ENCODE measurements at places on chromosomes 2 and 18.

- no peak for DNase-seq
Measured at GRCh38 chr2:181362561-181362960, 94.6 kb upstream of the ITGA4 start.

DNA sequence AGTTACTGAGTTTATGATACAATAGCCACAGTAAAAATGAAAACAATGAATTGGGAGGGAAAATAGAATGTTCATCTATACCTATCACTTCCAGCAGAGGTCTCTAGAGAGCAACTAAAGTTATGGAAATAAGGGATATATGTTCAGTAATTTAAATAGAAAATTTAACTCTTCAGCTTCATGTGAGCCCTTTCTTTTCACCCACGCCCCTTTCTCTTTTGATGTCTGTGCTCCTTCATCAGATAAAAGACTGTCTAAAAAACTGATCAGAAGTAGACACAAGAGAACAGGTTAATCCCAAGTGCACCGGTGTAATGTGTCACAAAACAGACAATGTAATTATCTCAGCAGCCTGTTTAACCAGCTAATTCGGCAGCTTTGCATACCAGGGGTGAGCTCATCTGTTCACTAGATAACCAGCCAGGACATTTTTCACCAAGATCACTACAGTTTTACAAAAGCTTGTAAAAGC lies 238.5 kb upstream of the ERBB4 start:
- DNase-seq: no peak

DNA sequence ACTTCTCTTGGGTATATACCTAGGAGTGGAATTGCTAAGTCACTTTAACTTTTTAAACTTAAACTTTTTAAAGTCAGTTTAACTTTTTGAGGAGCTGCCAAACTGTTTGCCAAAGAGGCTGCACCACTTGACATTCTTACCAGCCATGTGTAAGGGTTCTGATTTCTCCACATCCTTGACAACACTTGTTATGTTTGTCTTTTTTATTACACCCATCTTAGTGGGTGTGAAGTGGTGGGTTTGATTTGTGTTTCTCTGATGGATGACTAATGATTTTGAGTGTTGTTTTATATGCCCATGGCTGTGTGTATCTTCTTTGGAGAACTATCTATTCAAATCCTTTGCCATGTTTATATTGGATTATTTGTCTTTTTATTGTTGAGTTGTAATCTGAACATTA lies 13.6 kb downstream of the ASAP2 start:
- no peak for DNase-seq

DNA sequence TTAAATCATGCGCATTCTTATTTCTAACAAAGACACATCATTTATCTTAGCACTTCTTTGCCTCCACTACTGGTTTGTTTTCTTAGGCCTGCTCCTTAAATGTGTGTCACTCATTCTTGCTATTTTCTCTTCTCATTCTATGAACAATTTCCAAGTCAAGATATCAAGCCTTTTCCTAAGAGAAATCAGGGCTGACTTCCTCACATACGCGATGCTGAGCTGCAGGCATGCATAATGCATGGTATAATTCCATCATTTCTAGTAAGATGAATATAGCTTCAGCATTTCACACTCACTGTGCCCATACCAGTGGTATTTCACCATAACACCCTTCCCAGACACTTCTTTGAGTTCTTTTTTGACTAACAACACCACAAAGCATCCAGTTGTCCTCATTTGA lies 838.9 kb upstream of the DDX18 start:
- no peak for DNase-seq

DNA sequence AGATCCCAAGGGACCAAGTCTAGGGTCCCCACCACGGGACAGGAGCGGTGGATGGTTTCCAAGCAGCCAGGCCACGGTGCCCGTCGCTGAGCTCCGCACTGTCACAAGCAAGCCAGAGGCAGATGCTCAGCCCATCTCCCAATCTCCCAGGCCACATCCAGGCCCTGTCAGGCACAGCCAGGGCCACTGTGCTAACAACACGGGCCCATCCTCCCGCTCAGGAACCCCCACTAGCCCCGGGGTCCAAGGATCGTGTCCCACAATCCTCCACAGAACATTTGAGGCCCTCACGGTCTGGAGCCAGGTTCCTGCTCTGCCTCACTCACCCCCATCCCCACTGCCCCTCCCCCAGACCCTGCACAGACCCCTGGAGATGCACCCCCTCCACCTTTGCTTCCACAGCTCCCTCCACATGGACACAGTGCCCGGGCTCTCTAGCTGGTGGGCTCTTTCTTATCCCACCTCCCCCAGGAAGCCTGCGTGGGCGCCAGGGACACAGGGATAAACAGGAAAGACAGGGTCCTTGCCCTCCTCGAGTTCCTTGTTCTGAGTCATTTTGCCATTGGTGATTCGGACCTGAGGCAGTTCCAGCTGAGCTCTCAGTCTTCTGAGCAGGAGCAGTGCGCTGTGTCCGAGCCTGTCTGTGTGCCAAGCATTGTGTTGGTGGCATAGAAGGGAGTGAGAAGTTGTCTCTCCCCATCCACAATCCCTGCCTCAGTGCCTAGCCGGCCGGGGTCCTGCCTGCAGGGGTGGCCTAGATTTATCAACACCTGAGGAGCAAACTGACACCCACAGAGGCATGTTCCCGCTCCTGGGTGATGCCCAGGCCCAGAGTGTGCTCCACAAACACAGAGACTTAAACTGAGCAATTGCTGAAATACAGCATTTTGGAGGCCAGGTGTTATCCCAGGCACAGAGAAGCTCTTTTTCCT lies 7.0 kb downstream of the CROCC2 start:
- no peak for DNase-seq

DNA sequence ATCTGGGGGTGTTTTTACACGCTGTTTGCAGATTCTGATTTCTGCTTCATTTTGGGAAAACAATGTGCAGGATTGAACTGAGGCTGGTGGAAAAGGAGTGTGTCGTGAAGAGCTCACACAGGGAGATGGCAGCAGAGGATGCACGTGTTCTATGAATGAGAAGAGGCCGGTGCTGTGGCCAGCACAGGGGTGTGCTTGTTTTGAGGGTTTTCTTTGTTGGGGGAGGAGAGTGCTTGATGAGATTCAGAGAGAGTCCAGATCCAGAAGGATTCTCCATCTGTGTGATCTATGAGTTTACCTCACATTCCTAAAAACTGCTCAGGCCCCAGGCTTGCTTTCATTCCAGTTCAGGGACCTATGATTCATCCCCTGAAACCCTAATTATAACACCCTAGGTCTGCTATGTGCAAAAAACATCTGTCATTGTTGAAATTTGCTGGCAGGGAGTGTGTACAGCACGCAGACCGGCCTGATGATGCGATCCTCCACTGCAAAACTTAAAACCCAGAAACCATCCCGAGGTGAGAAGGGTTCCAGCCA lies 12.1 kb downstream of the TGFA start:
- no peak for DNase-seq

DNA sequence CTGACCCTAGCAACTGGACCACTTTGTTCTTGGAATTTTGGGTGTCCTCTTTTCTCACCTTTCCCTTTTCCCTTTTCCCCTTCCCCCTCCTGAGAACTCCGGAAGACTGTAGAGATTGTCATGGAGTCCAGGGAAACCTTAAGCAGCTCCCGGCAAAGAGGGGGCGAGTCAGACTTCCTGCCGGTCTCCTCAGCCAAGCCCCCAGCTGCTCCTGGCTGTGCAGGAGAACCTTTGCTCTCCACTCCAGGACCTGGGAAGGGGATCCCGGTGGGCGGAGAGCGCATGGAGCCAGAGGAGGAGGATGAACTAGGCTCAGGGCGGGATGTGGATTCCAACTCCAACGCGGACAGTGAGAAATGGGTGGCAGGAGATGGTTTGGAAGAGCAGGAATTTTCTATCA lies 20.5 kb downstream of the SETBP1 start:
- no peak for DNase-seq

- no peak for DNase-seq
Measured at GRCh38 chr2:240964704-240965295, 33.6 kb upstream of the SNED1 start.

DNA sequence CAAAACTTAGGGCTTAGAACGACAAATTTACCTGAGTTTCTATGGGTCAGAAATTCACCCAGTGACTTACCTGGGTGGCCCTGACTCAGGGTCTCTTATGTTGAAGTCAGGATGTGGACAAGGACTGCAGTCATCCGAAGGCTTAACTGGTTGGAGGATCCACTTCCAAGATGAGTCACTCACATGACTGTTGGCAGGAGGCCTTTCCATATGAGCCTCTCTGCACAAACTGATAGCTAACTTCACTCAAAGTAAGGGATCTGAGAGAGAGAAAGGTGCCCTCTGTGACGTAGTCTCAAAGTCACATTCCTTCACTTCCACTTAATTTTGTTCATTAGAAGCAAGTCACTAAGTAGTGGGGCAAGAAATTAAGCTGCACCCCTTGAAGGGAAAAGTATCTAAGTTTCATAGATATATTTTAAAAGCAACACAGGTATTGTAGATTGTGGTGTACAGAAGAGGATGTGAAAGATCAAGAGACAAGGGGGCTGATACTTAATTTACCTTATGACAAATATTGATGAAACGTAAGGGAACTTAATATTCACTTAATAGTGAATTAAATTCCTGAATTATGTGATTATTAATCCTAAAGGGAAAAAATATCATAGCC lies 48.4 kb downstream of the TANK start:
- no peak for DNase-seq

GRCh38 chr2:195343540-195343939 lies 313.5 kb upstream of the SLC39A10 start:
- DNase-seq: no peak

DNA sequence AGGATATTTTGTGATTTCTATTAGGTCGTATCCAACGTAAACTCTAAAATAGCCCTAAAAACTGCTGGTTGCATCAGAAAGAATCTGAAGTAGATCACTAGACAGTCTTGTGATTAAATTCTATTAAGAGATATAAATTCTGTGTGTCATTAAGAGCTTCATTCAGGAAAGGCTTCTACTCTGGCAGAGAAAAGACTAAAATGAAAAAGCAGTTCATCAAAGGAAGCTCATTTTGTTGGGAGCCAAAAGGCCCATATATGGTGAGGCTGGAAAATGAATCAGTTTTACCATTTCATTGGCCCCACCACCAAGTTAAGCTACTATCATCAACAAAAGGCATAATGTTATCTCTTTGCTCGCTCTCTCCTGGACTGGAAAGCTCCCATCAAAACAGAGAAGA lies 261.1 kb downstream of the SATB2 start:
- no peak for DNase-seq

DNA sequence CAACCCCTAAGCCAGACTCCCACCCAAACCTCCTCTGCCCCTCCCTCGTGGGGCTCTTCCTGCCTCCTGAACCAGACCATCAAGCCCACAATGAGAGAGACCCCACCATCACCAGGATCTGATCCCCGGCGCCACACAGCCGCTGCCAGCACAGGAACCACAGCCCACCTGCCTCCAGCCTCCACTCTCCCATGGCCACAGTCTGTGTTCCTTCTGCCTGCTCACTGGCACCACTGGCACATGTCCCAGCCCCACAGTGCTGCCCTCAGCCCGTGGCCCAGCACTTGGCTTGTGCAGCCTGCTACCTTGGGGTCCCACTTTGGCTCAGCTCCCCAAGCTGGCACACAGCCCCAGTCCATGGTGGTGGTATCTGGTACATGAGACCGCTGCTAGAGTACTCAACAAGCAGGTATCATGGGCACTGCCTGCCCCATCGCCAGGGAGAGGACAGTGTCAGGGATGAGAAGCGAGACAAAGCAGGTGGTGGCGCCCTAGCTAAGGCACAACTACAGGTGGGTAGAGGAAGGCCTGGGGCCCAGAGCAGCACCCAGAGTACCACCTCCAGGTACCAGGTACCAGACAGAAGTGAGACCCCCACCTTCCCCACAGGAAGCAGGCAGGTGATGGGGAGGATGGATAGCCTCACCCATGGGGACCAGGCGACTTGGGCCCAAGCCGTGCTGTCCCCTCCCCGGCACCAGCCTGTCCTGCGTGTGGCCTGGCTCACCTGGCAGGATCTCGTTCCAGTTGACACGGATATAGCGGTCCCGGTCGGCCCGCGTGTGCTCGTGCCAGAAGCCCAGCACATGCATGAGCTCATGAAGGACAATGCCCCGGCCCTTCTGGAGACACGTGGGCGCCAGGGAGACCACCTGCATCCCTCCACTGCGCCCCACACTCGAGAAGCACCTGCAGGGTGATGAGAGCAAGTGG lies 6.2 kb downstream of the ASTL start:
- no peak for DNase-seq

- DNase-seq: no peak
Measured at GRCh38 chr18:44927127-44927849, 246.6 kb downstream of the SETBP1 start.

- no peak for DNase-seq
Measured at GRCh38 chr2:39920307-39920801, 141.3 kb upstream of the THUMPD2 start.

GRCh38 chr2:102585847-102586404 lies 33.4 kb upstream of the SLC9A2 start:
- DNase-seq: no peak

- DNase-seq: no peak
Measured at GRCh38 chr2:50042771-50043170, 888.5 kb upstream of the FSHR start.

GRCh38 chr18:57190026-57190425 lies 43.1 kb downstream of the BOD1L2 start:
- DNase-seq: no peak

GRCh38 chr2:60554074-60554645 lies 706 bp upstream of the BCL11A start:
- no peak for DNase-seq

GRCh38 chr2:45595721-45596435 lies 15.2 kb downstream of the SRBD1 start:
- DNase-seq: no peak

DNA sequence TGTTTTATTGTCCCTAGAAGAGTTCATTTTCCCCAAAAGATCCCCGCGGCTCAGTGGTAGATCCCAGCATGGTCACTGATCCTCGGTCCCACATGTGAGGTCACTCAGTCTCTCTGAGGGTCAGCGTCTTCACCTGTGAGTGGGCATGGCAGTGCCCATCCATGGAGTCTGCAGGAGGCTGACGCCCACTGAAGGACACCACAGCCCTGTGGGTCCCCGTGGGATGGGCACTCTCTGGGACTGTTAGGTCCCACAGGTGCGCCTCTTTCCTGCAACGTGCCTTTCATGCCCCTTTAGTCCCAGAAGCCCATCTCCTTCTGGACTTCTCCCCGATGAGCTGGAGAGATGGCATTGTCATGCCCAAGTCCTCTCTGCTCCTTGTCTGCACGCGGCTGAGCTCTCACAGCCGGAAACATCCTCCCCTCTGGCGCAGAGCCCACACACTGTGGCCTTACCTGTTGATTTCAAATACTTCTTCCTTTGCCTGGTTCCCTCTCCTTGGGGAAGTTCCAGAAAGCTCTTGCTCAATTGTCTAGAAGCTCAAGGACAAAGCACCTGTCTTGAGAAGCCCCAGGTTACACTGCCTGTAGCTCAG lies 75.9 kb downstream of the PTGR3 start:
- DNase-seq: no peak

DNA sequence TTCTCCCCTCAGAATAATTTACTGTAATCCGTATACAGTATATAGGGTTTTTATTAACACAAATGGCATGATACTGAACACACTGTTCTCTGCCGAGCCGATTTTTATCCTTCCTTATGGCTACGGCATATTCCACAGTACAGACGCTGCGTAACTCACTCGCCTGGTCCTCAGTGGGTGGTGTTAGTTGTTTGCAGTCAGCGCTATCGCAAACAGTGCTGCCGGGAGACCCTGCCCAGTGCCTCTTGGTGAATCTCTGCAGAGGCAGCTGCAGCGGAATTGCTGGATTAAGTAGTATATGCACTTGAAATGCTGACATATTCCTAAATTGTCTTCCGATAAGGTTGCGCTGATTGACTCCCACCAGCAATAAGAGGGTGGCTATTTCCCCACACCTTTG lies 73.9 kb downstream of the MARCO start:
- no peak for DNase-seq

- no peak for DNase-seq
Measured at GRCh38 chr2:84959095-84959565, 11.8 kb upstream of the KCMF1 start.

- DNase-seq: no peak
Measured at GRCh38 chr18:7980136-7980535, 413.0 kb downstream of the PTPRM start.
